KG1 (cell line): ENCODE measurements at places on chromosomes 16 and 17.

DNA sequence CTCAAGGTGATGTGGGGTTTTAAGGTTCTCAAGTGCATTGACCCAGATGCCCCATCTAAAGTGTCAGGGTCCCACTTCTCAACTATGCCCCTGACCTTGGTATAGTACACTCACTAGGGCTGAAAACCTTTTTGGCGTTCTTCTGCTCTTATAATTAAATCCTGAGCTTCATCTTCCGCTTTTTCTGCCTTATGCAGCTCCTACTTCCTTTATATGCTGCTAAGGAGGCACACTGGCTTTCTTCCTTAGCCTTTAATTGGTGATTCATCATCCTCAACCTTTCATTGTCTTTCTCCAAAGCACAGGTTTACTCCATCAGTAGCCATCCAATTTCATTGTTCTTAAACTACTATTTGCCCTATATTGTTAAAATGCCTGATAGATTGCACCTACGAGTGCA lies 5.3 kb upstream of the NF1 start:
- DNase-seq, result no peak

GRCh38 chr16:14510939-14511799 lies 118.9 kb downstream of the PARN start:
- no peak for DNase-seq

GRCh38 chr16:10812312-10813098 lies 6.1 kb downstream of the TVP23A start:
- no peak for DNase-seq

DNA sequence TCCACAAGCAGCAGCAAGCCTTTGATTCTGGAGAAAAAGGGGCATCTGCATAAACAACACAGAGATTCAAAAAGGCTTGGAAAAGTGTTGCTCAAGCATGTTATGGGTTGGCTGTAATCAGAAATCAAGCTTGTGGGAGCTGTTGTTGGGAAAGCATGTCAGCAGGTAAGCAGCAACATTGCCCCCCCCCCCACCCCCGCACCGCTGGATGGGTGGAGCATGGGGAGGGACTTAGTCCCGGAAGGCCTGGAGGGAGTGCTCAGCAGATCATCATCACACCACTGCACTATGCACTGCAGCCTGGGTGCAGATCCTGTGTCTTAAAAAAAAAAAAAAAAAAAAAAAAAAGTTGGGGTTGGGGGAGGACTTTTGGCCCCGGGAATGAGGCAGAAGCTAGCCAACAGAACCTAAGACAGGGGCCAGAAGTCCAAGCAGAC lies 16.8 kb upstream of the AKAP1 start:
- no peak for DNase-seq
